Bronchial epithelial cell (primary cell): ENCODE measurements at places on chromosomes 16 and 17.

GRCh38 chr16:3963203-3963602 lies 82.7 kb upstream of the CREBBP start:
- no peak for DNase-seq

- DNase-seq = peak; percentile 48
Measured at GRCh38 chr17:62751060-62751691, 56.9 kb downstream of the MARCHF10 start.

DNA sequence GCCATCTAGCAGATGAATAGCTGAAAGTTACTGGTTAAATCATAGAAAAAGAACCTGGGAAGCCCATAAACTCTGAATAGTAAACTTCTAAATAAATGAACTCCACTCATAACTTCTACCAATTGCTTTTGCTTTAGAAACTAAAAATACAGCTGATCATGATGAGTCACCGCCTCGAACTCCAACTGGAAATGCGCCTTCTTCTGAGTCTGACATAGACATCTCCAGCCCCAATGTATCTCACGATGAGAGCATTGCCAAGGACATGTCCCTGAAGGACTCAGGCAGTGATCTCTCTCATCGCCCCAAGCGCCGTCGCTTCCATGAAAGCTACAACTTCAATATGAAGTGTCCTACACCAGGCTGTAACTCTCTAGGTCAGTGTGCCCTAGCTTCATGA lies 9.7 kb downstream of the KAT7 start:
- DNase-seq = no peak

DNA sequence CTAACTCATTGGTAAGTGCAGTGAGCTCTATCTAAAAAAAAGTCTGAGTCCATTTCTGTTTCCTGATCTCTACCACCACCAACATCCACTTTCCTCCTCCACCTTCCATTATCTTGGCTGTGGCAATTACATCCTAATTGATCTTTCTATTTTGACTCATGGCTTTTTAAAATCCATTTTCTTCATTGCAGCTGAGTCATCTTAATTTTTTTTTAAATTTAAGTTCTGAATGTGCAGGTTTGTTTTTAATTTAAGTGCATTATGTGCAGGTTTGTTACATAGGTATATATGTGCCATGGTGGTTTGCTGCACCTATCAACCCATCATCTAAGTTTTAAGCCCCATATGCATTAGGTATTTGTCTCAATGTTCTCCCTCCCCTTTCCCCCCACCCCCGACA lies 390.7 kb downstream of the XYLT1 start:
- DNase-seq = no peak

- peak; percentile 32 for DNase-seq
Measured at GRCh38 chr17:70687421-70687820, 518.1 kb downstream of the KCNJ2 start.

GRCh38 chr16:49528866-49529288 lies 155.3 kb downstream of the C16orf78 start:
- DNase-seq = no peak

DNA sequence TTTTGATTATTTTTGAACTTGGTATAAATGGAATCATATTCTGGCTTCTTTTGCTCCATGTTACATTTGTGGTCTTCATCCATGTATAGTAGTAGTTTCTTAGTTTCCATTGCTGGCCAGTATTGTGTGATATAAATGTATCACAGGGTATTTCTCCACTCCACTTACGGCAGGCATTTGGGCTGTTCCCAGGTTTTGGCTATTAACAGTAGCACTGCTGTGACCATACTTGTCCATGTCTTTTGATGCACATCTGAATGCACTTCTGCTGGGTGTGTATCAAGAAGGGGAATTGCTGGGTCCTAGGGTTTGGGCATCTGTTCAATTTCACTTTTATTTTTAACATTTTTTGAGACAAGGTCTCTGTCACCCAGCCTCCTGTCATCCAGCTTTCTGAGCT lies 13.9 kb downstream of the NTN1 start:
- DNase-seq = no peak

- peak; percentile 61 for DNase-seq
Measured at GRCh38 chr17:28717578-28718332, at the start of gene RAB34. RAB34 (minus strand) TSS chr17:28717868; CDS start chr17:28717266, 602 bp downstream.

GRCh38 chr17:27635275-27635823 lies 4.4 kb downstream of the LGALS9 start:
- no peak for DNase-seq

GRCh38 chr16:66996983-66997358 lies 8.6 kb downstream of the CES4A start:
- no peak for DNase-seq

GRCh38 chr17:79201536-79202227 lies 127.1 kb downstream of the ENGASE start:
- DNase-seq = peak; percentile 21

- DNase-seq = peak; percentile 34
Measured at GRCh38 chr17:27977751-27978688, 64.5 kb upstream of the NLK start.

- DNase-seq = no peak
Measured at GRCh38 chr17:81338274-81339190, 43.4 kb upstream of the SLC38A10 start.

DNA sequence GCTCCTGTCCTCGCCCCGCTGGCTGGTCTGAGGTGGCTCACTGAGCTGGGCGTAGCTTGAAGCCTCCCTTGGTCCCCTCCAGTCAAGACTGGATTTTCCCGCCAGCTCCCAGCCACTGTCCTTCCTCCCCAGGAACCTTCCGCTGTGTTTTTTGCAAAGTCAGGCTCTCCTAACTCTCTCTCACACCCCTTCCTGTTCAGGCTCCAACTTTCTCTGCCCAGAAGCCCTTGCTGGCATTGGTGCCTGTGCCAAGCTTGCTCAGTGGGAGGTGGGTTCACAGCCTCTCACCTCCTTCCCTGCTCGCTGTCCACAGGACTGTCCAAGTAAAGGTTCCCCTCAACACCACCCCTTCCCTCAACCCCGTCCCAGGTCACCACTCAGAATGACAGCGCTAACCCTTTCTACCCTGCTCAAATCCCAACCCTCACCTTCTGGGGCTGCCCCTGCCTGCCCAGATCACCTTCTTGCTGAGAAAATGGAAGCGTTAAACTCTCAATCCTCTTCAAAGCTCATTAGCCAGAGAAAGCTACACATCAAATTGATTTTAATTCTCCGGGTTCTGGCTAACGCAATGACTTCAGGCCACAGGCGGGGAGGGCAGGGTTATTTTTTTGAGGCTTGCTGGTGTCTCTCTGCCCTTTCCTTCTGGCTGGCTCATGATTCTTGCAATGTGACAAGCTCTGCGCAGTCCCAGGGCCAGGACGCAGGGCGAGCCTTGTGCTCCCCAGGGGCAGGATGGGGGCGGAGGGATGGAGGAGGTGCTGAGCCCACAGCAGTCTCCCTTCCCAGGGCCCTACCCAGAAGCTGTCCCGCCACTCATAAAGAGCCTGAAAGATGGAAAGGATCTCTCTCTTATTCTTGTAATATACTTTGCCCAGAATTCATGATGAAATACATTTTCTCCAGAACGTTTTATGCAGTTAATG lies 357.2 kb upstream of the TNRC6C start:
- no peak for DNase-seq

DNA sequence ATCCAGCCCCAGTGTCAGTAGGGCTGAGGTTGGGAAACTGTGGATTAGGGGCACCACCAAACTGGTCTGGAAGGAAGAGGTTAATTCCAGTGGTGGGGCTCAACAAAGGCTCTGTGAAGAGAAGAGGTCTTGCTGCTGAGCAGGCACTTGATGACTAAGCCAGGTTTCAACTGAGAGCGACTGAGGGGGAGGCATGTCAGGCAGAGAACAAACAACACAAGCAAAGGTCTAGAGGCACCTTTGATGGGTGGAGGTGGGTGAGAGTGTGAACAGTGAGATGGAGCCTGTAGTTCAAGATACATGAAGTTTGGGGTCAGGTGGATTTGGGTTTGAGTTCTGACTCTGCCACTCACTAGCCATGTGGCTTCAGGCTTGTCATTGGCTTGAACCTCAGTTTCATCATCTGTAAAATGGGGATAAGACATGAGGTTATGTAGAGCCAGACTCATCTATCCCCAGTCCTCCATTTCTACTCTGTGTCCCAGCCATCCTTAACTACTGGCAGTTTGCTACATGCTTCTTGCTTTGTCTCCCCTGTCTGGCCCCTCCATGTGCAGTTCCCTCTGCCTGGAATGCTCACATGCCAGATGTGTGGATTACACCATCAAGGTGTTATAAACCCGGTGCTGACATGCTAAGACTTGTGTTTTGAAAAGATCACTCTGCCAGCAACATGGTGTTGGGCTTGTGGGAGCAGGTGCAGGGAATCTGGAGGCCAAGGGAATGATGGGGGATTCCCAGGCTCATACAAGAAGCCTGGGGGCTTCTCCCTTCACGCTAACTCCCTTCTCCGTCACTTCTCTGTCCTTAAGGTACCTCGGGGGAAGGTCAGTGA lies 3.0 kb upstream of the RMI2 start:
- peak; percentile 84 for DNase-seq

- DNase-seq = no peak
Measured at GRCh38 chr16:72493716-72494415, 321.9 kb upstream of the PMFBP1 start.

GRCh38 chr17:8149419-8150193 lies 2.6 kb downstream of the PER1 start:
- DNase-seq = no peak

- no peak for DNase-seq
Measured at GRCh38 chr17:1206026-1206777, 26.4 kb upstream of the ABR start.
